Effector CD4-positive, alpha-beta T cell (primary cell): ENCODE measurements at places on chromosomes 4 and X.

DNA sequence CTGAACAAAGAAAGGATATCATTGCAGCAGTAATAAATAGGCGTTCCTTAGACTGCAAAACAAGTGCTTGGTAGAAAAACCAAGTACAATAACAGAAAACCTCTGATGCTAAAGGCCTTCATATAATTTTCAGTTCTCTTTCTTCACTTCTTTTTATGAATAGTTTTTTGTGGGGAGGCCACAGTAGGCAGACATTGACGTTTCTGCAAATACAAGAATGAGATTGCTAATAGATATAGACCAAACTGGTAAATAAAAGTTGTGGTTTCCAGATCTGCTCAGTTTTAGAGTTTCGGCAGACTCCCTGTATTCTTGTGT lies 57.0 kb upstream of the RAP1GDS1 start:
- DNase-seq, result no peak

GRCh38 chr4:96205143-96205936 lies 365.4 kb downstream of the PDHA2 start:
- no peak for DNase-seq

DNA sequence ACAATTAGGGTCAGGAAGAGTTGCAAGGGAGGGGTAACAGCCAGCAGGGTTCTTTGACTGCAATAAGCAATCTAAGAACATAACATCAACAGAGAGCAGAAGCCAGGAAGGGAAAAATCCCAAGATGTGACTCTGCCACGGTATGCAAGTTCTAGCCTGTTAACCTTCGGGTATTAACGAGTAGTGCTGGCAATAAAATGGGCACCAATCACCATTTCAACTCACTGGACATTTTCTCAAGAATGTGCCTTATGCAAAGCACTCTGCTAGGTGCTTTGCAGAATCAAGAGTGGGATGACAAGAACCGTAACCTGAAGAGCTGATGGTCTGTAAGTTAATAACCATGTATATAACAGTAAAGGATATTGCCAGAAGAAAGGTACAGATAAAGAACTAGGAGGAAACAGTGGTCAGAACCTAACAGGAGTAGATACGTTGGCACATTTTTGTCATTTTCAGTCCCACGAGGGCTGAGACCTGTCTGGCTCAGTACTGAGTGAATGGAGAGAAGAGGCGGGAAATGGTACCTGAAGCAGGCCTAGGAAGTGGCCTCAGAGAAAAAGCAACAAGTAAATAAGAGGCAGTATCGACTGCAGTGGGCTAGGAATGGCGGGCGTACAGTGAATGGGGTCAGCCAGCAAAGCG lies 2.7 kb downstream of the ELOVL6 start:
- DNase-seq, result no peak

DNA sequence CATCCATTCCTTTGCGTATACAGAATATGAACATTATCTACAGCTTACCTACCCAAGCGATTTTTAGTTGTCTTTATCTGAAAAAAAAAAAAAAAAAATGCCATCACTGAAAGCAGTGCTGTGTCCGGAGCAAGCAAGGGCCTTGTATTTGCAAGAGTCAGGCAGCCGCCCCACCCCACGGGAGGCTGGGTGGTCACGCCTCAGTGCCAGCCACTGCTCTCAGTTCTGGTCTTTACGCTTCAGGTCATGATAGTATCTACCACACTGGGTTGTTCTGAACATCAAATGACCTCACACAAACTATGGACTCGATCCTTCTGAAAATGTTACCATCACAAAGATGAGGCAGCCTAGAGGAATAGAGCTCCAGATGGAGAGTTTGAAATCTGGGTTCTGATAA lies 62.7 kb upstream of the HELT start:
- no peak for DNase-seq

DNA sequence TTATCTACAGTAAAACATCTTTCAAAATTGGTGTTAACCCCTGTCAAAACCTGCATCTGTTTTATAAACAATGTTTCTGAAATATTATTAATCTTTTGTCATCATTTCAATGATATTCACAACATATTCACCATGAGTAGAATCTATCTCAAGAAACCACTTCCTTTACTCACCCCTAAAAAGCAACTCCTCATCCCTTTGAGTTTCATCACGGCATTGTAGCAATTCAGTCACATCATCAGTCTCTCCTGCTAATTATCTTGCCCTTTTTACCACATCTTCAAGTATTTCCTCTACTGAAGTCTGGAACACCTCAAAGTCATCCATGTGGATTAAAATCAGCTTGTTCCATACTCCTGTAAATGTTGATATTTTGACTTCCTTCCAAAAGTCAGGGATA lies 415.3 kb upstream of the TECRL start:
- DNase-seq, result no peak

DNA sequence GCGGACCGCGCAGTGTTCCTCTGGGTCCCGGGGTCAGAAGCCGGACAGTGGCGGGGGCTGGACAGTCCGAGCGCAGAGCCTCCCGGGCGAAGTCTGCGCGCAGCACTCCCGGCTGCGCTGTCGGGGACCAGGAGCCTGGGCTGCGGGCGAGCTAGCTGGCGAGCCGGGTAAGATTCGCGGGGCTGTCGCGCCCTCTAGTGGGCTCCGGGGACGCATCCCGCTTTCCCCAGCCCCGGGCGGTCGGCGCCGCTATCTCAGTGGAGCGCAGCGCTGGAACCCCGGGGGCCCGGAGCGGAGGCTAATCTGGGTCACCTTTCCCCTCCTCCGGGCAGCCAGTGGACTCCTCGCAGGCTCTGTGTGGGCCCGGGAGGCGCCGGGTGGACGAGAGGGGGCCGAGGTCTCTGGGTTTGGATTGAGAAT lies 4.2 kb downstream of the PDGFRA start:
- peak; percentile 41 for DNase-seq

DNA sequence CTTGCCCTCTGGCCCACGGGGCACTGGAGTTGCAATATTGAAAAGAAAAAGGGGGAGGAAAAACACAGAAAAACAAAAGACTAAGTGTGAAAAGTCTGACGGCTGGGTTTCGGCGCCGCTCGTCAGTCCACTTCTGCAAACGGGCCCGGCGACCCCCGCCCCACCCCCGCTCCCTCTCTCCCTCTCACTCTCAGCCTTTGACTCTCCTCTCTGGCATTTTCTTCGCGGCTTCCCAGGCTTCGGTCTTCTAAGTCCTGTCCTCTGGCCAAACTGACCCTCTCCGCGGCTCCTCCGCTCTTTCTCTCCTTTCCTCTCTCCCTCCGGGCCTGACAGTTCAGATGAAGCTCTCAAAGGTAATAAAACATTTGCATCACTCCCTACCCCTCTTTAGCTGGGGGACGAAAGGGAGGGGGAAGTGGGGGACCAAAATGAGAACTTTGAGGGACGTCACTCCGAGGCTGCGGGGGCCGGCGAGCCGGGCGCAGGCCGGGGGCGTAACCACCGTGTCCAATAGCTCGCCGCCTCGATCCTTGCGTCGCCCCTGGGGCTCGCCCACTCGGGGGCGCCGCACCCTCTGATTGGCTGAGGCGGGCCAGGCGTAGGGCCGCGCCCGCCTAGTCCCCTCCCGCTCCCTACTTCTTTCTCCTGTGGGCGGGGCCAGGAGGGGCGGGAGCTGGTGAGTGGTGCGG lies at the start of gene NKX6-1:
NKX6-1 (minus strand) TSS at position 358 of the 689 bp plus-strand sequence. CDS start 1,064 bp downstream, outside the sequence.
- DNase-seq, result no peak

DNA sequence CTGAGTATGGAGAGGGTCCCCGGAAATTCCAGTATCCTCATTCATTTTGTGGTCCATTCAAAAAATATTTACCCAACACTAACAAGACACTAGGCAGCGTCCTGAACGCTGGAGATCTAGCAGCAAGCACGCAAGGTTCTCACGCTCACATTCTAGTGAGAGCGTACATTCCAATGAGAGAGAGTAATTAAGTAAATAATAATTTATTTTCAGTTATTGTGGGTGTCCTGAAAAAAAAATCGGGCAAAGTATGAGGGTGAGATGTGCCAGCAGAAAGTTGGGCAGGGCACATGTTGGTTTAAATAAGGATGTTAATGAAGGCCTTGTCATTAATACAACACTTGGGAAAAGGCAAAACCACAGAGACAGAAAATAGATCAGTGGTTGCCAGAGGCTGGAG lies 4.0 kb upstream of the TMEM156 start:
- no peak for DNase-seq

DNA sequence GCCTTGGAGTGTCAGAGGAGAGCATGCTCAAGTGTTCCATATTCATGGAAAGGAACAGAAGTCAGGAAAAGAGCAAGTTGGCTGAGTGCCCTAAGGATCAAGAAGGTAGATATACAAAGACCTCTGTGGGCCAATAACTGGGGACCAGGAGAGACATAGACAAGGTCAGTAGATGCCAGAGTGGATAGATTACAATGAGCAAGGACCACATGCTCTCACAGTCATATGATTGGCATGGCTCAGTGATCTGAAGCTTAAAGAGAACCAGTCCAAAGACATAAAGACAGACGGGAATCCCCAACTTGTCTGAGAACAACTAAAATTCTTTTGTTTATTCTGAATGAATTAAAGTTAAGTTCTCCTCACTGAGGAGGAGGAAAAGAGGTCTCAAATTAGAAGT lies 289.7 kb downstream of the HS3ST1 start:
- DNase-seq, result no peak

DNA sequence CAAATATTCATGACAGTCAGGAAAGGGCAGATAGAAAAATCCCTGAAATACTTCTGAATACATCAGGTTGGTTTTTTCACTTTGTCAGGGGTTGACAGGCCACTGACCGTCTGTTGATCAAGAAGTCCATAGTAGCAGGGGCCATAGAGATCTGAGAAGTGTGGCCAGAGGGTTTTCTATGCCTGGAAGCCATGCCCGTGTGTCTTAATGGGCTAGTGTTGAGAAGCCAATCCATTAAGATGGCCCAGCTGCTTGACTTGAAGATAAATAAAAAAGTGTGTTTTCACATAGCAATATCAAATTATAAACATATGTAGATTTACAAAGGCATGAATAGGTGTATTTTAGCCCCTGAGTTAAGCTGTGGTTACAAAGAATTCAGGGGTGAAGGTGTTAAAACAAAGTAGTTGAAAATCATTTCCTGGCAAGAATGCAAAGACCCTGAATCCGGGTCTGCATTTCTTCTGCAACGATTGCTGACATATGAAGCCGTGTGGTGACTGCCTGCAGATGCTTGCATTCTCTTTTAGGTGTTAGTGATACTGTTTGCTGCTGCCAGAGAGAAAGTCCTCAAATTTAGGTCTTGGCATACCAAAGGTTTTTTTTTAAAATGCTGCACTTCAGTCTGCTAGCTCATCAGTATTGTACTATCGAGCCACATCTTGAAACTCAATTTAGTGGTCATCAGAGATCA lies 9.3 kb upstream of the LIMCH1 start:
- DNase-seq, result no peak

DNA sequence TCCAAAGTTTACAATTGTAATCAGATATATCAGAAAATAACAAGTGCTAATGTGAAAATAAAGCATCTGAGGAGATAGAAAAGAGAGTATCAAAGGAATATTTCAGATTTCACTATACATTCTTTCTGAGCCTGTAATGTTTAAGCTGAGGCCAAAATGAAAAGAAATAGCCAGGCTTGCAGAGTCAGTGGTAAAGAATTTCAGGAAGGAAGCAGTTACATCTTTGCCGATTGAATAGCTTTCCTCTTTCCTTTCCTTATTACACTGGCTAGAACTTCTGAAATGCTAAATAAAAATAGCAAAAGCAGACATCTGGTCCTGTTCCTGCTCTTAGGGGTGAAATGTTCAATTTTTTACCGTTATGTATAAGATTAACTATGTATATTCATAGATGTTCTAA lies 1441.6 kb upstream of the PCDH7 start:
- no peak for DNase-seq

DNA sequence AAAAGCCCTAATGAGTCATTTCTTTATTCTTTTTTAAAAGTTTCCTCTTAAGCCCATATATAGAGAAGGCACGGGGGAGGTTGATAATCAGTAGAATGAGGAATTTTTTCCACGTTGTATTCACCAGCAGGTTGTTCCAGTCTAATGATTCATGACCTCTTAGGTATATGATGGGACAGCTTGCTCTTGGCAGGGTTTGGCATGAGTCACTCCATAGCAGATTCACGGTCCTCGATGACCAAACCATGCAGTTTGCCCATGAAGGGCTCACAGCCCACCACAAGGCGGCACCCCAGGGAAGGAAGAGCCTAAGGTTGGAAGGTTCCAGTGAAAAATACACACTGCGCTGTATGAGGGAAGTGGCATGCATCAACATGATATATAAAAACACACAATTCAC lies 623.8 kb upstream of the DIPK2B start:
- peak; percentile 6 for DNase-seq

DNA sequence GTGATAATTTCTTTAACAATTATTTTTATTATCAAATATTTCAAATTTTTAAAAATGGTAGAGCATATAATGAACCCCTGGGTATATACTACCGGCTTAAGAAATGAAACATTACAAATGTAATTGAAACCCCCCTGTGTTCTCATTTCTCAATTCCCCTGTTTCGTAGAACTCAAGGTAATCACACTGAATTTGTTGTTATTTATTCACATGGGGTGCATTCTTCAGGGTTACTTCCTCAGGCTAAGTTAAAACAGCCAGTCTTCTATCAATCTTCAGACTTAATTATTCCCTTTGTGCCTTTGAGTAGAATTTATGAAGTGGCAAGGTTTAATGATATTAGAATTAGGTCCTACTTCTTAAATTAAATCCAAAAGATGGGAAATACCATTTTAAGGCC lies 128.2 kb downstream of the ANAPC10 start:
- no peak for DNase-seq

GRCh38 chr4:186030795-186031194 lies 38.2 kb upstream of the TLR3 start:
- DNase-seq, result no peak

DNA sequence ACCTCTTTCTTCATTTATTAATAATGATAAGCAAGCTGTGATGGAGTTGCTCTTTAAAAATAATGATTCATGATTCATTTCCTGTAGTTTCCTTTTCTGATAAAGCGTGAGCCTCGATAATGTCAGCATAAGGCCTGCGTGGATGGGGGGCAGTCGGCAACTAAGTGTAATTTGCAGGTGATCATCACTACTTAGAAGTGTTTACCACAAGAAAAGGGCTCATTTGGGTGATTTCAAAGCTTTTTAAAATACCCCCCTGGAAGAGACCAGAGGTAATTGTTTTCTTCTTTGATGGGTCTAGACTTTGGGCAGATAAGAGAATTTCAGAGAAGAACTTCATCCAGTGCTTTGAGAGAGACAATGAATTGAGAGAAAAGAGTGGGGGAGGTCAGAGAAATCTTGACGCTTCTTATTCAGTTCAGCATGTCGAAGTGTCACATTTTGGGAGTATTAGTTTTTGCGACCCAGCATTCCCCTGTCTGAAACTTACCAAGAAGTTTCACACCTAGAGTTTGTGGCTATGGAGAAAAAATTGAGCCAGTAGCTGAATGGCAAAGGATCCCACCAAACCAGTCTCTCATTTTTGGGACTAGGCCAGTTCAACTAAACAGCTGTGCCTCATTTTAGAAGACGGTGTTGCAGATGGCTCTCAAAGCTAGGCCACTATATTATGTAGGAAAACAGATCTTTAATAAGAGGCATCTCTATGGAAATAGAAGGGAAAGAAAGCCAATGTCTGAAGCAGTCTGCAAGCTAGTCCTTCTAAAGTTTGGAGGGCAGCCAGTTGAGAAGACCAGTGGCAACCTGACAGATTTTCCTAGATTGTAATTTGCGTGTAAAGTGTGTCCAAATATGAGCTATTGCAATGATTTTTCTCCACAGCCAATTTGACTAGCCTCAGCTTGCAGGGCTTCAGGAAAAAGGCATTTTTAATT lies 171.0 kb upstream of the PPP1R2C start:
- no peak for DNase-seq
